ENCODE measurements at places on chromosomes 12 and 14.

DNA sequence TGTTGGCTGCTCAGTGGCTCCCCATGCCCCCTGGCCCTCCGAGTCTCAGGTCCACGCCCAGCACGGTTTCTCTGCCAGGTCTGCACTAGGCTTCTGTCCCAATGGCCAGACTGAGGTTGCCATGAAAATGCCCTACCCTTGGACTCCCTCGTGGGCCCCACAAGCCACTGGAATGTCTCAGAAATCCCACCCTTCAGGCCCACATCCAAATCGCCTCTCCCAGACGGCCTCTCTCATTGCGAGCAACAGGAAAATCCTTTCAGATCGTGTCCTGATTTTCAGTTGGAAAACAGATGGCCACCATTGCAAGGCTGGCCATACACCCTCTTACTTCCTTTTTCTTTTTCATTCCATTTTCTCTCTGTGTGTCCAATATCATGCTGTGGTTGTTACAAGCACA is 77.3 kb downstream of the IRF2BPL start:
- no peak for DNase-seq

DNA sequence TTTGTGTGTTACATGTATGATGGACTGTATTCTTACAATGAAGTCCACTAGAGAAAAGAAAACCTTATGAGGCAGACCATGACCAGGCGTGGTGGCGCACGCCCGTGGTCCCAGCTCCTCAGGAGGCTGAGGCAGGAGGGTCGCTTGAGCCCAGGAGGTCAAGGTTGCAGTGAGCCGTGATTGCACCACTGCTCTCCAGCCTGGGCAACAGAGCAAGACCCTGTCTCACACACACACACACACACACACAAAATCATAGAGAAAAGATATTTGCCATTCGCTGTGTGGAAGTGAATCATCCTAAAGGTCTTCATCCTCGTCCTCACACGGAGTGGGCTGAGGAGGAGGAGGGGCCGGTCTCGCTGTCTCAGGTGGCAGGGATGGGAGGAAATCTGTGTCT is 32.3 kb downstream of the LRCOL1 start:
- no peak for DNase-seq

GRCh38 chr12:30707613-30708342 is 12.1 kb upstream of the IPO8 start:
- DNase-seq, result no peak

DNA sequence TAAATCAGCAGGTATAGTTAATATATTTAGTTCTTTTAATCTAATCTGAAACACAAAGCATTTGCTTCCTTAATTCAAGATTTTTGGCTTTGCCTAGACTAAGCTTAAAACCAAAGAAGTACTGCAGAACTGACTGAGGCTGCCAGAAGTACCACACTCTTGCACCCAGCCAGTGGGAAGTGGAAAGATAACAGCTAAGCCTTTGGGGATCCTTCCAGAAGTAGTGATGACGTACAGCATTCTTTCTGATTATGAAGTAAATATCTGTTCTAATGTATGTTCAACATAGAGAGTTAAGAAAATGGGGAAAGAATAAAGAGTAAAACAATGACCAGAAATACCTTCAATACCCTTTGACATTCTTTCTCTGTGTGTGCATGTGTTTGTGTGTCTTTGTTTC is 19.3 kb downstream of the NTF3 start:
- no peak for DNase-seq

DNA sequence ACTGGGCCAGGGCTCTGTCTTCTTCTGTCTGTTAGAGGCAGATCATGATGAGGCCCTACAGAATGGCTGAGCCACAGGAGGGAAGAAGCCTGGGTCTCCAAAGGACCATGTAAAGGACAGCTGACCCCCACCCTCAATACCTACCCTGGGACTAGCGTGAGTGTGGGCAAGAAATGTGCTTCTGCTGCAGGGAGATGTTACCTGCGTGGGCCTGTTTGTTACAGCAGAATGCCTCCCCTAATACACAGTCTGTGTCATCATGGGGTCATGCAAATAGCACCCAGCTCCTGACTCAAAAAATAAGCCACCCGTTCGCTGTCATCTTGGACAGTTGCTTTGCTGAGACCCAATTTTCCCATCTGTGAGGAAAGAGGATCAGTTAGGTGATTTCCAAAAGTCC is 90.6 kb downstream of the CALM1 start:
- no peak for DNase-seq

DNA sequence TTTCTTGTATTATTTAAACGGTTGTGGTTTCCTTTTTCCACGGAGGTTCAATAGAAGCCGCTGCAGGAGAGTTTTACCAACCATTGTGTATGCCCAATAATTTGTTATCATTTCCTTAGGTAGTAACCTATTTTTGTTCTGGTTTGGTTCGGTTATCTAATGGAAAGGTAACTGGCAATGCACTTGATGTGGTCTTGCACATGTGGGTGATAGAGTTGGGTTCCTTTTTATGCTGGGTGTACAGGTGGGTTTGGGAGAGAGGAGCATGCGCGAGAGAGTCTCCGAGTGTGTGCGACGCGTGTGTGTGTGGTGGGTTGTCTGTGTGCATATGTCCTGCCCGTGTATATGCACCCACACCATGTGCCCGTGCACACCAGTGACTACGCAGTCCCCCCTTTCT is 102.7 kb upstream of the FKBP4 start:
- no peak for DNase-seq

DNA sequence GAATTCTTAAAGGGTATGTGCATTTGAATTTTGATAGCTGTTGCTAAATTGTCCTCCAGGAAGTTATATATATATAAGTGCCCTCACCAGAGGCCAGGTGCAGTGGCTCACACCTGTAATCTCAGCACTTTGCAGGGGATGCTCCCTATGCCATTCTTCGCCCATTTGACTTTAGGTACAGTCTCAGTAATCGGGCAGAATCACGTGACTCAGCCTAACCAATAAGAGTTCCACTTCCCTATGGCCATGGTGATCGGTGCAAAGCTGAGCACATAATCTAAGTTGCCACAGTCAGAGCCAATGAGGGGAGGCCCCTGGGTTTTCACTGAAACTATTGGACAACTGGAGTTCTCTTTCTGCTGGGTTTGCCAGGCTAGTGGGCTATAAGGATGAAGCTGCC is 274.6 kb upstream of the TBX3 start:
- no peak for DNase-seq

GRCh38 chr12:124544311-124544970 is 23.0 kb downstream of the NCOR2 start:
- no peak for DNase-seq
